Stimulated activated memory B cell treated with anti-CD40 and anti-IgM and Interleukin-4, amounts not matched to agents 10 μg/mL and 1 μg/mL and 100 μg/mL, for 72 hours (primary cell): ENCODE measurements at places on chromosomes 7 and 10.

DNA sequence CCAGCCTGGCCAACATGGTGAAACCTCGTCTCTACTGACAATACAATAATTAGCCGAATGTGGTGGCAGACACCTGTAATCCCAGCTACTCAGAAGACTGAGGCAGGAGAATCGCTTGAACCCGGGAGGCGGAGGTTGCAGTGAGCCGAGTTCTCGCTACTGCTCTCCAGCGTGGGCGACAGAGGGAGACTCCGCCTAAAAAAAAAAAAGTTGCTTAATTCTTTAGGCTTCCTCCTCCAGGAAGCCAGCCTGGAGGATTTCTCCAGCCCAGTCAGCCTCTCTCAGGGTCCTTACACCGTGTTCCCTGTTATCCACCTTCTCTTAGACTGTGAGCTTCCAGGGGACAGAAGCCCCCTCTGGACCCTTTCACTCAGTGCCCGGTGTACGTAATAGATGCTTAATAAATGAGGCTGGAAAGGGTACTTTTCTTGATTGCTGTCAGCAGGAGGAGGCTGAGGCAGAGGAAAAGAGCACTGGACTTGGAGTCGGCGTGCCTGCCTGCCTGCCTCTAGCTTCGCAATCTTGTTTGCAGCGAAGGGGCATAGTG lies 16.4 kb upstream of the NODAL start:
- H3K27me3 ChIP-seq = peaks cover 64% of the 10 kb centered on the region
- no peak overlapping the region for H3K4me3 ChIP-seq
- peaks cover 14% of the 10 kb centered on the region for H3K4me1 ChIP-seq

- H3K27me3 ChIP-seq = no peaks in the 10 kb centered on the region
- peak; percentile 31 for ATAC-seq
- no peaks in the 10 kb centered on the region for H3K4me1 ChIP-seq
- H3K4me3 ChIP-seq = no peak within 1 kb of the TSS
These were observed at the start of gene FOXP2 for GRCh38 chr7:114414156-114415063. Gene FOXP2, plus strand, starts transcription at chr7:114414815. Its CDS starts 11,697 bp downstream, at chr7:114426512.

DNA sequence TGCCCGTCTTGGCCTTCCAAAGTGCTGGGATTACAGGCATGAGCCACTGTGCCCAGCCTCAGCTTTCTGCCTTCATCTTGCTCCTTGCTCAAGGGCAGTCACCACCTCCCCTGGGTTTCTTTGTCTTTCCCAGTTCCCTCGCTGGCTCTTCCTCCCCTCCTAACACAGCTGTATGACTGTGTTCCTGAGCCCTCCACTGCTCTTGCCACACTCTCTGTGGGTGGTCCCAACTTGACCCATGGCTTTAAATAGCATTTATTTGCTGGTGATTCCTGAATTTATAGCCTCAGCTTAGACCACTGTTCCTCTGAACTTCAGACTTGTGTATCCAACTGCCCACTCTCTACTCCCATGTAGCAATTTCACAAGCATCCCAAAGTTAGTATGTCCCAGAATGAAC lies 181.3 kb downstream of the BAMBI start:
- H3K4me3 ChIP-seq = no peak overlapping the region
- no peak overlapping the region for H3K27ac ChIP-seq
- ATAC-seq = no peak

DNA sequence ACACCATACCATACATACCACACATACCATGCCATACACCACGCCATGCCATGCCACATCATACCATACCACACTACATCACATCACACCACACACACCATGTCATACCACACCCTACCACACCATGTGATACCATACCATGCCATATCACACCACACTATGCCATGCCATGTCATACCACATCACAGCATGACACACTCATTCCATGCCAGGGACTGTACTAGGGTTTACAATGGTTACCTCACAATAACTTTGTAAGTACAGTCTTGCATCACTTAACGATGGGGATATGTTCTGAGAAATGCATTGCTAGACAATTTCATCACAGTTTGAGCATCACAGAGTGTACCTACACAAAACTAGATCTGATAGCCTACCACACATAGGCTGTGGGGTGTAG lies 14.5 kb downstream of the PYROXD2 start:
- peaks cover 8% of the 10 kb centered on the region for H3K36me3 ChIP-seq
- peak; percentile 28 for ATAC-seq
- H3K4me3 ChIP-seq = no peak overlapping the region
- H3K27me3 ChIP-seq = no peaks in the 10 kb centered on the region

DNA sequence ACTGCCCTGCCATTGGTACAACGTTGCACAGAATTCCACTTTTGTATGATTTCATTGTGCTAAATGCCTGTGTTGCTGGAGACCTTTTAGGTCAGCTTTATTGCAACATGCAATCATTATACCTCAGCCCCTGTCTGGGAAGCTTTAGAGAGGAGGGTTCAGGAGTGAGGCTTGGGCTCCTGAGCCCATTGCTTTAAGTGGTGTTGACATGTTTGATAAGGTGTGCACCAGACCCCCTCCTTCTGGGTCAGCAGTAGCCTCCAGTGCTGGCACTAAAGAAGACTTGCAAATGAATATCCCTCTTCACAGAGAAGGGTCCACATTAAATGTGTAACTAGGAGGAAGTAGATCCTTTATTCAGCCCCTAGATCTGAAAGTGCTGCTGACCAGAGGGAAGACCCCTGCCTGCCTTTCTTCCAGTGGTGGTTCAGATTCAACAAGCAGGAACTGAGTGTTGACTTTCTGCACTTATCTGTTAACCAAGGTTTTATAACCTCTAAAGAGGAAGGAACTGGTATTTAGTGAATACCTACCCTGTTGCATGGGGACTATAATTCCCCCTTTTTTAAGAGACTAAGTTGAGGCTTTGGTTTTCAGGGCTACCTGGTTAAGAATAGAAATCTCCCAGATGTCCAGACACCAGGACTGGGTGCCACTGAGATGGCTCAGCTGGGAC lies 369.4 kb upstream of the IGFBP3 start:
- H3K27ac ChIP-seq = no peak overlapping the region
- no peaks in the 10 kb centered on the region for H3K36me3 ChIP-seq
- no peak for ATAC-seq

DNA sequence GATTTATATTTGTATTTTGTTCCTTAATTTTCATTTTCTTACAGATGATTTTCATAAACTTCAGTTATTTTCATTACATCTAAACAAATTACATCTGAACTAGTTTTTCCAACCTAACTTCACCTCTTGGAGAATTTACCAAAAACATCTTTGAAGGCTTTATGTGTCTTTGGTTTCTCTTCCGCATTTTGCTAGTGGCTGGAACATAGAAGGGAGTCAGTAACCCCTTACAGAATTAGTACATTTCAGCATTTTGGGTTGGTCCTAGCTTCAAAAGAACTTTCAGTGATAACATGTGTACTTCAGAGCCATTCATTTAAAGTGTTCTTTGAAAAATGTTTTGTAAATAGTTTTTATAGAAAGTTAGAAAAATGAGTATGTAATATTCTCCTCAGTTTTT lies 169.8 kb upstream of the MTPN start:
- H3K4me3 ChIP-seq = no peak overlapping the region
- no peaks in the 10 kb centered on the region for H3K27me3 ChIP-seq
- H3K36me3 ChIP-seq = no peaks in the 10 kb centered on the region
- H3K27ac ChIP-seq = no peak overlapping the region
- H3K4me1 ChIP-seq = no peaks in the 10 kb centered on the region
- ATAC-seq = no peak

DNA sequence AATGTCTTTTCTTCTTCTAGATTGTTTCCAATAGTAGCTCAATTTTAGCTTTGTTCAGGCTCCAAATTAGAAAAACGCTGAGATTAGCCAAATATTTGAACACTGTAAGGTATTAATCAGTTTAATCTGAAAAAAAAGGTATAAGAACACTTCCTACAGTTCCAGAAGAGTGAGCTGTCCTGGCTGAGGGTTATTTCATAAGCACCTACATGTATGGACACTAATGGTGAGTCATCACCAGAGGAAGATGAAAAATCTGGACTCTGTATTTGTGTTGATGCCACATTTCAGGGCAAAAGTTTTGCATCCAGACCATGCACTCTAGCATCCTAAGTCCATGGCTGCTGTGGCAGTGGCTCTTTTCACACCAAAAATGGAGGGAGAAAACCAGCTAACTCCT lies 189.5 kb downstream of the ANKRD30A start:
- no peaks in the 10 kb centered on the region for H3K27me3 ChIP-seq
- no peak overlapping the region for H3K27ac ChIP-seq
- H3K4me1 ChIP-seq = no peaks in the 10 kb centered on the region
- no peak for ATAC-seq

DNA sequence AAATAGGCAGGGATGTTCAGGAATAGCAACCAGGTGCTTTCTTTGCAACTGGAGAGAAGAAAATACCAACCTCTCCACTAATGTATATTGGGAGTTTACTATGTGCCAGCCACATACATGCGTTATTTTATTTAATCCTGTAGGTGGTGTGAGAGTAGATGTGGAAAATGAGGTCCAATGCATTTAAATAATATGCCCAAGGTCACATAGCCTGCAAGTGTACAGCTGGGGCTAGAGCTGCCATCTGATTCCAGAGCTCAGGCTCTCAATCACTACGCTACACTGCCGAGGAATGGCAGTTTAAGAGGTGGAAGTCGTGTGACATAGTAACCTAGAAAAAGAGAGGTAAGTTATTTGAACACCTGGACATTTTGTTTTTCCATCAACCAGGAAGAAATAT lies 277.0 kb downstream of the EXOC4 start:
- peaks cover 5% of the 10 kb centered on the region for H3K36me3 ChIP-seq
- H3K4me1 ChIP-seq = no peaks in the 10 kb centered on the region
- H3K4me3 ChIP-seq = no peak overlapping the region
- ATAC-seq = no peak

- H3K4me3 ChIP-seq = no peak overlapping the region
- ATAC-seq = no peak
- H3K27ac ChIP-seq = no peak overlapping the region
- no peaks in the 10 kb centered on the region for H3K36me3 ChIP-seq
- H3K27me3 ChIP-seq = peaks cover 26% of the 10 kb centered on the region
These were observed 4.5 kb upstream of the TRAPPC14 start for GRCh38 chr7:100163006-100163531.

DNA sequence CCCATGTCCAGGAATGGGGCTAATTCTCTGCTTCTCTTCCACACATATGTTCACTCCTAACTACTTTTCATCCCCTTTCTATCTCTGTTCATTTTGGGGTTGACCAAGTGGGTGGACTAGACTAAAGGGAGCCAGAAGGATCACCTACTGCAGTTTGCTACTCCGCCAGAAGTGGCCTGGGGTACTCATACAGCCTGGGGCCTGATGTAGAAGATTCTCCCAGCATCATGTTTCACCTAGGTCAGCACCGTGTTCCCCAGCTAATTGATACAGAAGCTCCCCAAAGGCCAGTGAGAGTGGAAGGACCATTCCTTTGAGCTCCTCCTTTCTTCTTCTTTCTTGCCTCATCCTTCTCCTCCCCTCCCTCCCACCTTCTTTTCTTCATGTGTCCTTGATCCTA lies 19.6 kb upstream of the IFRD1 start:
- no peaks in the 10 kb centered on the region for H3K36me3 ChIP-seq
- no peaks in the 10 kb centered on the region for H3K4me1 ChIP-seq
- no peak for ATAC-seq
- H3K27ac ChIP-seq = no peak overlapping the region

- no peaks in the 10 kb centered on the region for H3K36me3 ChIP-seq
- H3K27me3 ChIP-seq = peaks cover 83% of the 10 kb centered on the region
- no peak overlapping the region for H3K4me3 ChIP-seq
- H3K27ac ChIP-seq = no peak overlapping the region
- H3K4me1 ChIP-seq = peaks cover 10% of the 10 kb centered on the region
These were observed 2.5 kb downstream of the SH3PXD2A start for GRCh38 chr10:103852856-103853255.

DNA sequence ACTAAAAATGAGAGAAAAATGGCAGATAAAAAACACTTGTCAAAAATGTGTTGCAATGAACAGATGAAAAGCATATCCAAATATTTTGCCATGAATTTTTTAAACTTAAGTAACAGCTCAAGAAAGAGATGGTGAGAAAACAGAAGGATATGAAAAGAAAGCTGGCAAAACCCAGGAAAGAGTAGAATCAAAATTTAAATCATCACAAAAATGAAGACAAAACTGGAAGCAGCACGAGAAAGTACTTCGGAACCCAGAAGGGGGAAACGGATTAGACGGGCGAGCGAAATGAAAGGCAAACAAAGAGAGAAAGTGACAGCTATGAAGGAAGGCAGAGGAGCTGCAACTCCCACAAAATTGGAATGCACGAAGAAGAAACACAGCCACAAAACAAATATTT lies 60.2 kb downstream of the KCNH2 start:
- no peak for ATAC-seq
- no peaks in the 10 kb centered on the region for H3K36me3 ChIP-seq
- H3K27me3 ChIP-seq = peaks cover 27% of the 10 kb centered on the region
- H3K4me3 ChIP-seq = no peak overlapping the region

DNA sequence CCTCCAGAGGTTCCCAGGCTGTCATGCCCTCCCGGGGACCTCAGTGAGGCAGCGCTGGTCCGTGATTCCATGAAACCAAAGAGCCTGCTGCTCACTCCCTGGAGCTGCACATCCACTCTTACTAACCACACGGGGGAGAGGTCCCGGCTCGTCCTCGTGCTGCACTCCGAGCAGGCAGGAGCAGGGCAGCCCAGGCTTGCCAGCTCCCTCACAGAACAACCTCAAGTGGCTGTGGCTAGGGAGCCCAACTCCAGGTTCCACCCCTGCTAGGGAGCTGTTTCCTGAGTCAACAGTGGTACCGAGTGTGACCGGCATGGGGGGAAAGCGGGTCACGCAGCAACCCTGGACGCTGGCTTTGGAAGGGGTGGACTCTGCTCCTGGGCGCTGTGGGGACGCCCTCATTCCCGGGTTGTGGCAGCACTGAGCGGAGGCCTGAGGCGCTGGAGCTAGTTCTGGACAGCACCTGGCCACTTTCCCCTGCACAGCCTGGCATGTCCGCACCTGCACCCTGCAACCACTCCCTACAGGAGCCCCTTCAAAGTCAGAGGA lies 27.9 kb upstream of the PPP2R2D start:
- H3K4me1 ChIP-seq = peaks cover 7% of the 10 kb centered on the region
- no peaks in the 10 kb centered on the region for H3K36me3 ChIP-seq
- no peak overlapping the region for H3K27ac ChIP-seq
- no peak overlapping the region for H3K4me3 ChIP-seq
- peak; percentile 14 for ATAC-seq
- H3K27me3 ChIP-seq = peaks cover 39% of the 10 kb centered on the region

DNA sequence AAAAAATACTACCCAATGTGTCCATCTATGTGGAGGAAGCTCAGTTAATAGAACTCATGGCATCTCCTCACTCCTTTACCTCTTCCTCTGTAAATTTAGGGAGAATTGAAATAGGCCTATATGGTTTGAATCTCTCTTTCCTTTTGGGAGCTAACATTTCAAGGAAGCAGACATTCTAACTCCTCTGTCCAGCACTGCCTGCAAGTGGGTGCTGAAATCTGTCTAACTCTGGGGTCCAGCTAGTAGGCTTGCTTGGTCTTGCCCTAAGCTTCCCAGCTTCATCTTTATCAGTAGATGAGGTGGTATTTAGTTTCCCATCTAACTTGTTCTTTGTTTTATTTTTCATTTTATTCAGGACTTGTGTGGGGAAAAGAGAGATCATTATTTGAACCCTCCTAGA lies 23.2 kb downstream of the CYCS start:
- H3K4me1 ChIP-seq = peaks cover 6% of the 10 kb centered on the region
- H3K4me3 ChIP-seq = no peak overlapping the region
- H3K27me3 ChIP-seq = no peaks in the 10 kb centered on the region
- H3K27ac ChIP-seq = no peak overlapping the region
